ENCODE measurements at places on chromosomes 6 and 20.

DNA sequence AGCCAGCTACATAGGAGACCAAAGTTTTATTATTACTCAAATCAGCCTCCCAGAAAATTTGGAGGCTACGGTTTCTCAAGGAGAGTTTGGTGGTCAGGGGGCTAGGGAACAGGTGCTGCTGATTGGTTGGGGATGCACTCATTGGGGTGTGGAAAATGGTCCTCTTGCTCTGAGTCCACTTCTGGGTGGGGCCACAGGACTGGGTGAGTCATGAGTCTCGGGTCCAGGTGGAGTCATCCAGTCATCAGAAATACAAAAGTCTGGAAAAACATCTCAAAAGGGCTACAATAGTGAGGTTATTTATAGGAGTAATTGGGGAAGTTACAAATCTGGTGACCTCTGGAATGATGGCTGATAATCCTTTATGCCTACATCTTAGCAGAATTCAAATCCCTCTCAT is 54.3 kb upstream of the SLC22A16 start:
- no peak for DNase-seq

- no peak for DNase-seq
These were observed 6.3 kb downstream of the BMP6 start for GRCh38 chr6:7732228-7732627.

GRCh38 chr6:137365707-137366437 is 128.3 kb downstream of the OLIG3 start:
- no peak for DNase-seq

GRCh38 chr6:107061125-107062020 is 33.4 kb downstream of the MTRES1 start:
- no peak for DNase-seq

GRCh38 chr20:25148181-25148981 is 47.1 kb upstream of the ENTPD6 start:
- DNase-seq = peak; percentile 53

- DNase-seq = no peak
These were observed 771.7 kb upstream of the EYS start for GRCh38 chr6:66478705-66479104.

DNA sequence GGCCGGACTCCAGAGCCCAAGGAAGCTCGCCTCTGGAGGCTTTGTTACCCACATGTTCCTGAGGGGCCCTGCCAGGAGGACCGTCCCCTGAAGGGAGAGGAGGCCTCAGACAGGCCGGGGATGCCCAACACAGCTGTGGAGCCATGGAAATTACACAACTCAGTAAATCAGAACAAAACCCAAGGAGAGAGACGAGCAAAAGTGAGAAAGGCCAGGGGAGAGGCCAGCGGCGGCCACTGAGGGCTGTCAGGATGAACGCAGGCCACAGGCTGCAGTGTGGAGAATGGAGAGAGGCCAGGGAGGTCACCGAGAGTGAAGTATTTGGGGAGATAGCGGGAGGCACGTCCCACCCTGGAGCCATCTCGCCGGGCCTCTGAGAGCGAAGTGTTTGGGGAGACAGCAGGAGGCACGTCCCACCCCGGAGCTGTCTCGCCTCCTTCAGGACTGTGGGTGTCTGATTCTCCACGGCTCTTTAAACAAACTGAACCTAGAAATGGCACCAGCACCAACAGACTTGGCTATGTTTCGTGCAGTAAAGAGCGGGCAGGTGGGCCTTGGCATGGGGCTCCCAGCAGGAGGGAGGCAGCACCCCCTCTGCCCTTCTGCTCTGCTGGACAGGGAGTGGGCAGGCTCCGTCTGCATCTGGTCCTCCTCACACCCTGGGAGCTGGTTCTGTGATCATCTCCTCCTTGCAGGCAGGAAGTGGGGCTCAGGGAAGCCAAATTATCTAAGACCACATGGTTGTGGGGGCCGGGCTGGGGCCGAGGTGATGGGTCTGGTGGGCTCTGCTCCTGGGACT is 91.0 kb downstream of the YTHDF1 start:
- no peak for DNase-seq

- DNase-seq = no peak
These were observed 14.0 kb downstream of the SNRNP48 start for GRCh38 chr6:7604003-7604402.

DNA sequence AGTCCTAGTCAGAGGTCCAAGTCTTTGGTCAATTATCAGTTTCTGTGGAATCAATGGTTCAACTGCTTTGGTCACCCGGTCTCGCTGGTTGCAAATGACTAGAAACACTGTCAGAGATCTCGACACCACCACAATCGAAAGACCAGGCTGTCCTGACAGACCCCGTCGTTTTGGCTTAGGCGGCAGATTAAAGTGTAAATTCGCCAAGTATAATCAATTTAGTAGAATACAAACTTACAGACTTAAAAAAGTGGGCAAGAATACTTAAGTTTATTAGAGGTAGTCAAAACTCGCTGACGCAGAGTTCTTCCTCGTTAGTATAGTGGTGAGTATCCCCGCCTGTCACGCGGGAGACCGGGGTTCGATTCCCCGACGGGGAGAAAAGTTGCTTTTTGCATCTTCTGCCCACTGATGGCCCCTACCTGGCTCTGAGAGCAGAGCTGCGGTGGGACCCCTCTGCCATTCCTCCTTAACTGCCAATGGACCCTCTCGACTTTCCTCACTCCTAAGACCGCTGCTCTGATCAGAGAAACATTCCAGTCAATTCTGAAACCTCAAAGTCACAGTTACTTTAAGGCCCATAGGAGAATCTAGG is 30.6 kb upstream of the ZNF184 start:
- peak; percentile 64 for DNase-seq

DNA sequence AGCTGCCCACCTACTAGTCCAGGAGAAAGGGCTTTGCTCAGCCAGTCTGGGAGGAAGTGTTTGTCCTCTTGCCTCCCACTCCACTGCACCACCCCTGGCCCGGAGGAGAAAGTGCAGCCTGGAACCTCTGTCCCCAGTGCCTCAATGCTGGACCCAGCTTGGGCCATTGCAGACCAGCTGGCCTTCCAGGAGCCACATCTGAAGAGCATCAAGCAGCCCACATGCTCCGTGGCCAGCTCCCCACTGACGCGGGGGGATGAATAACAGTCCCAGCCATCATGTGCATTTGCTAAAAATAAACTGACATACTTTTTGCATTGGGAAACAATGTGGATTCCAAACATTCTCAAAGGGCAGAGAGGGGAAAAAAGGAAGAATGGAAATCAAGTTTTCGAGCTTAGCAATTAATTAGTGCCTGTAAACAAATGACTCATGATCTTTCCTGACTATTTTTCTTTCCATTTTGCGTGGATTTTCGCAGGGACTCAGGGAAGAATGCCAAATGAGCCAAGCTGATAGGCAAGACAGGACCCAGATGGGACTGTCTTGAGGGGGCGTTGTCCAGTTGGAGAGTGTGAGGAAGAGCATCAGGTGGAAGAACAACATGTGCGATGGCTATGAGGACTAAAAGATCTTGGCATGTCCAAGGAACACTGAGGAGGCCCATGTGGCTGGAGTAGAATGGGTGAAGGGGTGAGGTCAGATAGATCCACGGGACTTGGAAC is 34.1 kb downstream of the CEBPB start:
- no peak for DNase-seq

DNA sequence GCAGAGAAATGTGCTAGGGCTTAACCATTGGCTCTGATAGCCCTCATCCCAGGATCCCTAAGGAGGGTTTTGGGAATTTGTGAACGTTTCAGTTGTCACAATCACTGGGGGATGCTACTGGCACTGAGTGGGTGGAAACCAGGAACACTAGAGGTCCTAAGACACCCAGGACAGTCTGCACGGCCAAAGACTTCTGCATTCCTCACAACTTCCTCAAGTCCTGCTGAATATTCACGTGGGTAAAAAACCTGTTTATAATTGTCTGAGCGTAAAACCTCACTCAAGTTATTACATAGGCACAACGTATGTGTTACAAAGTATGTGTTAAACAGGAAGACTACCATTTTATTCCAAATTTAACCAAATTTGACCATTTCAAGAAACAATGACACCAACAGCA is 52.4 kb downstream of the GMDS start:
- no peak for DNase-seq

- DNase-seq = no peak
These were observed 15.1 kb downstream of the RALGAPA2 start for GRCh38 chr20:20697325-20697845.

DNA sequence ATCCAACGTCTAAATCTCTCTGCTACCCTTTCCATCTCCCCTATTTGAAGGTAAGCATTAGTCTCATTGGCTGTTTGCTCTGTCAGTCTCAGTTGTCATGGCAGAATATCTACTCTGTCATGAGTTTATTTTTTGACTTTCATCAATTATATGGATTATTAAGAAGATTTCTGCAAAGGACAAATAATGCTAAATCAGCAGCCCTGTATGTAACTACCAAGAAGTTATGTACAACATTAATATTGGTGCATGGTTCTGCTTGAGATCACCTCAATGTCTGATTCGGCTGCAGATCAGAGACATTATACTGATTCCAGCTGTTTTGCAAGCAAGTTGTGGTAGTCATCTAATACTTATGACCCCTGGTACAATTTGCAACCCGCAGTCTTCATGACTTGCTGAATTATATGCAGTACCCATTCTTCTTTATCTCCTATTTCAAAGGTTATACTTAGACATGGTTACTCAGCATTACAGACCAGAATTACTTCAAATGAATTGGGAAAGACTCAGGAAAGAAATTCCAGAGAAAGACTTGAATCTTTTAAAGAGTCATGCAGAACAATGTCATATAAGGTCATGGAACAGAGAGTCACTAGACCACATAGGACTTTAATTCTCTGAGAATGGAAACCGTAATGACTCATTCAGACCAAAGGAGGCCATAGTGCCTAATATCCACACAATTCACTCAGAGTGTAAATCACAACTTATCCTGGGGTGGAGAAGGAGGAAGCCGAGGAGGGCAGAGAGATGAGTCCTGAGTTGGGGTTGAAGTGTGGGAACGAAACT is 201.4 kb downstream of the IBTK start:
- no peak for DNase-seq

DNA sequence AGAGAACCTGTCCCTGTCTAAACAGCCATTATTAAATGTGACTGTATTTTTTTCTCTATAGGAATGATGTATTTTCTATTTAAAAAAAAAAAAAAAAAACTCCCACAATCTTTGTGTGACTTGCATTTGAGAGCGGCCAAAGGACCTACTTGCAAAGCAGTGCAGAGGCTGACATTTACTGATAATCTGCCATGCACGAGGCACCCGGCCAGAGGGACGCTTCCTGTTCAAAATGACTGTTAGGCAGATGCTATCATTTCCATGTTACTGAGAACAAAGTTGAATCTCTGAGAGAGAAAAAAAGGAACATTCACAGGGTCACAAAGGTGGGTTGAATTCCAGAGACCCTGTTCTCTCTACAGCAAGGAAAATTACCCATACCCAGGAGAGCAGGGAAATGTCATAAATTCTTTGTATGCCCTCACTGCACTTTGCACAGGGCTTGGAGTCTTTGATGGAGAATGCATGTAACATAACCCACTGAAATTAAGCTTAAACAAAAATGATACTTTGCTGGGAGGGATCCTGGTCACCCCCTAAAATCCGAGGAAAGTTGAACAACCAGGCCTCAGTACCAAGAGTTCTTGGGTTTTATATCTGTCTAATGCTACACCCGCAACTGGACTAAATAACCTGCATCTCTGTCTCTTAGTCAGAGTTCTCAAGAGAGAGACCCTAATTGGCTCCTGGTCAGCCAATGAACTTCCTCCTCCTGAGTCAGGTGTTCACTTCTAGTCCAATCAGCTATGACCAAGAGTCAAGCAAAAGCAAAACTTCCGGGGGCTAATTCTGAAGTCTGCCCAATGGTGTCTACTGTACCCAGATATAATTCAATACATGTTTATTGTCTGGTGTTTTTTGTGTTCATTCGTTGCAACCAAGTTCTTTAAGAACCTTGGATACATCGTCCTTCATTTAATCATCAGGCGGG is 61.2 kb downstream of the GCLC start:
- DNase-seq = no peak

GRCh38 chr20:13563854-13564253 is 74.9 kb downstream of the TASP1 start:
- DNase-seq = no peak

GRCh38 chr6:146819596-146820320 is 221.0 kb downstream of the ADGB start:
- no peak for DNase-seq

DNA sequence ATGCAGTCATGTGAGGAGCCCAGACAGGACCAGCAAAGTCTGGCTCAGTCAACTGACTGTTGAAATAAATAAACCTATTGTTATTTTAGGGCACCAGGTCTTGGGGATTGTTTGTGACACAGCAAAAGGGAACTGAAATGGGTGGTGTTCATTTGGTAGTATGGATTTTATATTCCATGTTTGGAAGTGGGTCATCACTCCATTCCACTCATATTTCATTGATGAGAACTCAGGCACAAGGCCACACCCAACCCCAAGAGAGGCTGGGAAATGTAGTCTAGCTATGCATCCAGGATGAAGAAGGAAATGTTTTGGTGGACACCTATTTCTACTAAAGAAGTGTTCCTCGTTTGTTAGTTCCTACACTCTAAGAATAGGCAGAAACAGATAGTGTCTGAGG is 64.9 kb upstream of the BTBD3 start:
- no peak for DNase-seq

GRCh38 chr6:139533573-139534471 is 159.4 kb upstream of the CITED2 start:
- DNase-seq = no peak

- no peak for DNase-seq
These were observed 35.8 kb upstream of the PHACTR3 start for GRCh38 chr20:59568509-59569024.

GRCh38 chr6:6559994-6560570 is 28.4 kb upstream of the LY86 start:
- DNase-seq = no peak

- DNase-seq = no peak
These were observed 2.4 kb upstream of the GCLC start for GRCh38 chr6:53547166-53547810.

GRCh38 chr6:69705954-69706353 is 90.9 kb downstream of the LMBRD1 start:
- DNase-seq = no peak

DNA sequence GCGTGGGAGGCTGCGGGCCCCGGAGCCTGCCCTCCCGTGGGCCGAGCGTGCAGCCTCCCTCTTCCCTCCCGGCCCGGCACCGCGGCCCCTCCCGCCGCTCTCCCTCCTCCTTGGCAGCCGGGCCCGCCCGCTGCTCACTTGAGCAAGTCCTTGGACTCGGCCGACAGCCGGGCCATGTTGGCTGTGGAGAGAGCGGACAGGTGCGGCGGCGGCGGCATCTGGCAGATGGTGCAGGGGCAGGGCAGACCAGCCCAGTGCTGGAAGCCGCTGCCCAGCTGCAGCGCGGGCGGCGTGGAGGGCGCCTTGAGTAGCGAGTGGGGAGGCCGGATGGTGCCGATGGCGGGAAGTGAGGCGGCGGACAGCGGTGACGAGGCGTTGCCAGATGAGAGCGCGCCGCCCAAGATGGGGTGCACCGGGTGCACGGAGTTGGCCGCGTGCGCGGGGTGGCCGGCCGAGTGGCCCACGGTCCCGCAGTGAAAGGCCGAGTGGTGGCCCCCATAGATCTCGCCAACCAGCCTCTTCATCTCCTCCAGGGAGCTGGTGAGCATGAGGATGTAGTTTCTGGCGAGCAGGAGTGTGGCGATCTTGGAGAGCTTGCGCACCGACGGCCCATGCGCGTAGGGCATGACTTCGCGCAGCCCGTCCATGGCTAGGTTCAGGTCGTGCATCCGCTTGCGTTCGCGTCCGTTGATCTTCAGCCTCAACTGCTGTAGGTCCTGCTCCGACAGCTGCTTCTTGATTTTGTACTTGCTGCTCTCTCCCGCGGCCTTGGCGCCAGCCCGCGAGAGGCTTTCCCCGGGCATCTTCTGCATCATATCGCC is 766 bp downstream of the OLIG3 start:
- no peak for DNase-seq

Data from stimulated activated CD4-positive, alpha-beta T cell treated with anti-CD3 and anti-CD28 coated beads, Interleukin-15, amount 100 ng/mL, for 48 hours (primary cell).